T follicular helper cell (primary cell): ENCODE measurements at places on chromosomes 12 and 14.

GRCh38 chr14:21096438-21096837 lies 2.0 kb downstream of the ZNF219 start:
- no peak for DNase-seq

GRCh38 chr14:97056086-97056485 lies 258.9 kb downstream of the VRK1 start:
- DNase-seq, result no peak

DNA sequence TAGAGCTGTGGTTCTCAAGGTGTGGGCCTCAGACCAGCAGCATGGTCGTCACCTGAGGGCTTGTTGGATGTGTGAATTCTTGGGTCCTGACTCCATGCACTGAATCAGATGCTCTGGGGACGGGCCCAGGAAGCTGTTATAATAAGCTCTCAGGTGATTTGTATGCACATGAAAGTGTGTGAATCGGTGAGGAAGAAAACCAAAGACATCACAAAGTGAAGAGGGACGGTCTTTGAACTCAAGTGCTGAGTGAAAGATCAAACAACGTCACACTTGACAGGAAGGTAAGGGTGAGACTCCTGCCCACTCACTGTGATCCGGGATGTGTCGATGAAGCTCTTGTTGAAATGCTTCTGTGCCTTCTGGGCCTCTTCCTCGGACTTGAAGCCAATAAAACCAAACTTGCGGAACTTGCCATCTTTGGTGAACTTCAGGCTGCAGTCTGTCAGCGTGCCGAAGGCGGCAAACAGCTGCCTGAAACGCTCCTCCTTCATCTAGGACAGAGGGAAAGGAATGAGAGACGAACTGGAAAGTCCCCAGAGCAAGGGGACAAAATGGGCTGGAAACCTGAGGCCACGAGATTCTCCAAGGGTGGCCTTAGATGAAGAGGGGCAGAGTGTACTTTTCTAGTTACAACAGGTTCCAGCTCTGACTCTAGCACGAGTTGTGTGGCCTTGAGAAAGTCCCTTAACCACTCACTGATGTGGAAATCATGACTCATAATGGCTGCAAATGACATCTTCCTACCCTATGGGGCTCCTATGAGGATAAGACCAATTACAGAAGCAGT lies 4.0 kb downstream of the RBM19 start:
- no peak for DNase-seq

DNA sequence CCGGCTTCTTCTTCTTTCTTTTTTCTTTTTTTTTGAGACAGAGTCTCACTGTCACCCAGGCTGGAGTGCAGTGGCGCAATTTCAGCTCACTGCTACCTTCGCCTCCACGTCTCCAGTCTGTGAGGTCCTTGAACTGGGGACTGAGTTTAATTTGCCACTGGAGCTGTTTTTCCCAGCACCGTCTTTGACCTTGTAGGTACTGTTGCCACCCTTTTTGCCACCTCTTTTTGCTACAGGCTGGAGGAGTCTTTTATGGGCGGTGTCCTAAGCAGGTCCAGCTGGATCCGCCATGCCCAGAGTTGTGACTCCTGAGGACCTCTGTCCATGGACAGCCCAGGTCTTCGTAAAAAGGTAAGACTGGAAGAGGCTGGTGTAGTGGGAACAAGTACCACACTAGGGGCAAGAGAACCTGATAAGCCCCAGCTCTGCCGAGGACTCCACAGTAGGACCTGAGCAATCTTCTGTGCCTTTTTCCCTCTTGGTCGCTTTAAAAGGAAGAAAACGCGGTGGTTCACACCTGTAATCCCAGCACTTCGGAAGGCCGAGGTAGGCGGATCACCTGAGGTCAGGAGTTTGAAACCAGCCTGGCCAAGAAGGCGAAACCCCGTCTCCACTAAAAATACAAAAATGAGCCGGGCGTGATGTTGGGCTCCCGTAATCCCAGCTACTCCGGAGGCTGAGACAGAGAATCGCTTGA lies 946 bp downstream of the RNU4-2 start:
- DNase-seq, result no peak

DNA sequence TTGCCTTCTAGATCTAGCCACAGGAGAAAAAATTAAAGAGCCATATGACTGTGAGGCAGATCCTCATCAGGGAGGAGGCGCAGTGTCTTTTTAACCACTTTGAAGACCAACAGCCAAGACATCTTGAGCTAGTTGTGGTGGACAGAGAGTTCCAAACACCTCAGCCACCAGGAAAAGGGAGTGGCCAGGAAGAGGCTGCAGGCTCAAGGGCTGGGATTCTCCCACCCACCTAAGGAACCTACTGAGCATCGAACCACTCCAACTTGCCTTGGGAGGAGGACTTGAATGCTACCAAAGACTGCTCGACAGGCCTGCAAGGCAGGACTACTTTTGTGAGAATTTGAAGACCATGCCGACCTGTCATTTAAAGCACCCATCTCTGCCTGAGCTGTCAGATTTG lies 14.5 kb upstream of the MDM2 start:
- no peak for DNase-seq

DNA sequence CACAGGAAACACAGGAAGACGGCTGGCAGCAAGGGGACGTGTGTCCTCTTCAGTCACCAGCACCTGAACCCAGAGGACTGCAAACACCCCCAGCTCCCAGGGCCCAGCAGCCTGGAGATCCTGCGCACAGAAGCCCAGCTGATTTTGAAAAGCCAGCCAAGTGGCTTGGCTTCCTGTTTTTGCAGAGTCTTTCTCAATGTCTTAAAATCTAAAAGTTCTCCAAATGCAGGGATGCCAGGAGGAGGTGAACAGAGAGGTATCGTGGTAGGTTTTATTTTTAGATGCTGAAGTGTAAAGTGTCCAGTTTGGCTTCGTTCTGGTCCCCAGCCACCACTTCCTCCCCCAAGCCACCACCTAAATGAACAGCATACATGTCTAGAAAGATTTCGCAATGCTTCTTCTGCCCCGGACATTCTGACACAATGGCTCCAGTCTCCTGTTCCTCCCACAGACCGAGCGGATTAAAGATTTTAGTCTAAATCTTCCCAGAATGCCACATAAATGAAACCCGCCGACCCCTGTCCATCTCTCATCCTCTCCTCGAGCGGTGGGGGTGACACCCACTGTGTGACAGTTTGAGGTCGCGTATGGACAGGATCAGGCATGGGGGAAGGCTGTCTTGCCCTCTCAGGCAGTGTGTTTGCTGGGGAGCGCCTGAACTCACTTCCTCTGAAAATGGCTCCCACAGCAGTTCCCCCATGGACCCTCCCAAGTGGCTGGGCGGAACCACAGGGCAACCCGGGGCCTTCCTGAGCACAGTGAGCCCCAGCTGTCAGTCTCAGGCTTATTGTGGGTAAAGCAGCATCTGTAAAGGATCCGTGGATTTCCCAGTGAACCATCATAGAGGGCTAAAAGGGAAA lies 41.6 kb downstream of the ITPK1 start:
- DNase-seq, result no peak

DNA sequence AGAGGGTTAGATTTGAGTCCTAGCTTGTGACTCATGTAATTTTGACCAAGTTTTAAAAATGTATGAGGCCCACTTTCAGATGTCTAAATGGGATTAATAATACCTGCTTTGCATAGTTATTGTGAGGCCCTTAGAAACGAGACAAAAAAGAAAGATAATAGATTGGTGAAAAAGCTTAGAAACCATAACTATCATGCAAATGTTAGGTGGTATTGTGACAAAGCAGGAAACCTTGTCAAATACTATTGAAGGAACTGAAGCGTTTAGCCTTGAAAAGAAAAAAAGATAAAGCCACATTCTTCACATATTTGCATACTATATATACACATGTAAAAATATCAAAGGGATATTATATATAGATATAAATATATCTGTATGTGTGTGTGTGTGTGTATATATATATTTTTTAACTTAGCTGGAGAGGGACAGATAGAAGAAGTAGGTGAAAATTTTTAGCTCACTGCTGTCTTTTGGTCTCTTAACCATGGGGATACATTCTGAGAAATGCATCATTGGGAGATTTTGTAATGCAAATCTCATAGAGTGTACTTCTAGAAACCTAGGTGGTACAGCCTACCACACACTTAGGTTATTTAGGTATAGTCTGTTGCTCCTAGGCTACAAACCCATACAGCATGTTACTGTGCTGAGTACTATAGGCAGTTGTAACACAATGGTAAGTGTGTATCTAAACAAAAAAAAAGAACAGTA lies 270.3 kb downstream of the CCDC91 start:
- DNase-seq, result no peak

GRCh38 chr12:14828892-14829291 lies 14.4 kb downstream of the ART4 start:
- DNase-seq, result no peak

DNA sequence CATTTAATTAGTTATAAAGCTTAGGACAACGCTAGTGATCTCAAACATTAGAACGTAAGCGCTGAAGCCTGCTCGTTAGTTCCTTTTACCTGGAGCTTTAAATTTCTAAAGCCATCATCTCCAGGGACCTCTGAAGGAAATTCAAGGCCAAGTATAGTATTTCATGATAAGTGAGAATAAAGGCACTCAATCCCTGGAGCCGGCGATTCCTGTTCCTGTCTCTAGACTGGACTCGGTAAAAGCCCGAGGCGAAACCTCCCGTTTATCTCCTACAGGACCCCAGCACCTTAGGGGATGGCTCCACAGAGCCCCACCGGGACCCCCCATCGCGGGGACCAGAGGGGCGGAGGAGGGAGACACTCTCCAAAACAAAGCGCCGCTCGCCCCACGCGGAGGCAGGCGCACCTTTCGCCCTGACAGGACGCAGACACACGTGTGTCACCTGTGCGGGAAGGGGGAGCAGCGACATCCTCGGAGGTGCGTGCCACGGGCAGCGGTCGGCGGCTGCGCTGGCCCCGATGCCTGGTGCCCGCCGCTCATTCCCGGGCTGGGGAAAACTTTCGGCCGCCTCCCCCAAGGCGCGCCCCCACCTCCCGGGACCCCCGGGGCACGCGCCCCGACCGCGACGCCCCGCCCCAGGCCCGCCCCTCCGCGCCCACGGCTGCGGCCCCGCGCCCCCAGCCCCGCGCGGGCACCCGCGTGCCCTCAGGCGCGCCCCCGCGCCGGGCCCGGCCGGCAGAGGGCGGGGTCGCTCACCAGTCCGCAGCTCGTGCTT lies 678 bp downstream of the RPS6KA5 start:
- DNase-seq, result peak; percentile 44

GRCh38 chr14:104462651-104463630 lies 116.6 kb upstream of the C14orf180 start:
- DNase-seq, result no peak

- DNase-seq, result no peak
Measured at GRCh38 chr14:49164074-49164473, 422.1 kb downstream of the RPS29 start.

DNA sequence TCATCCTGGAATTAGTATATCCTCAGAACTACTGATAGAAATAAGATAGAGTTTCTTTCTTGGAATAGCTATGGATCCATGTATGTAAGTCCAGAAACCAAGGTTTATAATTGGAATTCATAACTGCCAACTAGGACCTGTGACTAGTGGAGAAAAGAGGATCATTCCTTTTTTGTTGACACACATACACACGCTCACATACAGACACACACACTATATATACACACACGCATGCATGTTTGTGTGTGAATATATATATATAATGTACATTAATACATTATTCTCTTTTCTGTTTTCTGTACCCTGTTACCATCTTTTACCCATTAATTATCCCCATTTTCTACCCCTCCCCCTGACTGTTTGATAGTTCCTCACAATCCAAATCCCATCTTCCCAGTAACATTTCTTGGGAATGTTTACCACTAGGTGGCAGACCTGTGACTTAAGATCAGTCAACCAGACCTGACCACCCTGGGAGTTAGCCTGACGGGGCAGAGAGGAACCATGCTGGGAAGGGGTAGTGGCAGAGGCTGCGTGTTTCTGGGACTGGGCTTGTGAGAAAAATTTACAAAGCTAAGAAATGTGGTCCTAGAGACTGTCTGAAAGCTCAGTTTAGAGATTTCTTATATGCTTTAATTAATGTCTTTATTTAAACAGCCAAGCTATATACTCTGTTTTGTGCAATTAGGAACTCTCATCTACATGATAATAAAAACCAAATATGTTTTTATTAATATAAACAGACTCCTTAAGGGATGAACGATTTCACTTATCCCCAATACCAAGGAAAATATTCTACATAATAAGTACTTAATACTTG lies 308.0 kb downstream of the PPFIA2 start:
- no peak for DNase-seq

- no peak for DNase-seq
Measured at GRCh38 chr14:62768753-62769152, 276.5 kb downstream of the KCNH5 start.

DNA sequence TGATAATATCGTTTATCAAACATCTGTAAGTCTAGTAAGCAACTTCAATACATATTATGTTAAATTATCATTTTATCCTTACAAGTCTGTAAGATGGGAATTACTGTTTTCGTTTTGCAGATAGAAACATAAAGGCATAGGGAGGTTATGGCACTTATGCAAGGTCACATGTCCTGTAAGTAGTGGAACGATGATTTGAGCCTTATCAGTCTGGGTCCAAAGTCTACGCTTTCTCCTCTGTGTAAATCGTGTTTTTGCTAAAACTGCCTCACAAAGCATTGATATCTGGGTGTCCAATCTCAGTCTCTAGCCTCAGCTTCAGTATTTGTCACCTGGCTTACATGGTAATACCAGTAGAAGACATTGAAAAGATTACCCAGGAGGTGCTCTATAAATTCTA lies 174.9 kb upstream of the RASSF8 start:
- no peak for DNase-seq

DNA sequence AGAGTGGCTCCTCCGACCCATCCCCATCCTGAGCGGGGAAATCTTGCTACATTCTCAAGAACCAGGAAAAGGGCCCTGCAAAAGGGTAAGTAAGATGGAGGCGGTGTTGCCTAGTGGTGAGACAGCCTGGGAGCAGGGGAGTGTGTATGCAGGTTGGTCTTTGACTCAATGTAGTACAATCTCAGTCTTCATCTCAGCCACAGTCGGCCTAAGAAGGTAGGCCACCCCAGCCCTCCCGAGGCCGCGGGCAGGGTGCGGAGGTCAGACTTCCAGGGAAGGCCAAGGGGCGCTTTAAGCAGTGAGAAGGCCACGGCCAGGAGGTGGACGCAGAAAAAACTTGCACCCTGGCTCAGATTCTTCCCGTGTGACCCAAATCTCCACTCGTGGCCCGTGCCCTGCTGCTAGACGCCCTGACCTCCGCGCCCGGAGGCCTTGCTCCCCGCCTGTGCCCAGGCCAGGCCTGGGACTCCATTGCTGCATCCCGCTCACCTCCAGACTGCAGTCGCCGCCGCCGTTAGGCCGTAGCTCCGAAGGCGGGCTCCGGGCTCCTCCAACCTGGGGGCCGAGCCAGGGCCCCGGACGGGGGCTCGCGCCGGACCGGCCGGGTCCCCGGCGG lies 435 bp downstream of the FOXM1 start:
- no peak for DNase-seq

DNA sequence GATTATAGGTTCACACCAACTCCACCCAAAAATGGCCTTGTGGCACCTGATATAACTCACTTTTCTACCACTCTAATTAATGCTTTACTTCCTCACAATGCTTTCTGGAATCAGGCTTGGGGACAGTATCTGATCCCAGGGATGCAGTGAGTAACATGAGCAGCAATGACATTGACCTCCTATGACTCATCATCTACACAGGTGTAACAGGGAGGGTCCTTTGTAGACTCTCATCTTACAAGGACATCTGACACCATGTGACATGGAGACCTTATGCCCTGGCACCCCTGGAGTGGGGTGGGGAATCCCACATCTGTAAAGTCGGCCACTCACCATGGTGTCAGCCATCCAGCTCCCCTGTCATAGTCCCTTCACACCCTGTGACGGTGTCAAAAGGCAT lies 586.4 kb downstream of the MED13L start:
- no peak for DNase-seq
